ENCODE measurements at places on chromosomes 2 and 18.

- no peak for DNase-seq
Observed at GRCh38 chr2:25742501-25742900, 69.1 kb upstream of the DTNB start.

DNA sequence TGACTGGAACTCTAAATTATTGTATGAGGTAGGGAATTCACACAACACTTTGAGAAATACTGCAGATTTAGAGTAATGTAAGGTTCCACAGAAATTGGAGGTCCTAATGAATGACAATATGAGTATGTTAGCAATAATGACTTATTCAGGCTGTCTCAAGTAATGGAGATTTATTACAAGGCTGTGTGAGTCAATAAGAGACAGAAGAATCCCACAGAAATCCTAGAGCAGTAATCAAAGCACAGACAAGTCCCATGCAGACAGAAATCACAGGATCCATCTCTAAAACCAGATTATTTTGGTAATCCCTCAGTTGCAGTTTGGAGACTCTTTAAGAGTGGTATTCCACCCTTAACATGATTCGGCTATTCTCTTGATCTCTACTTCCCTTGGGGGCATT, 83.6 kb downstream of the FAM161A start:
- no peak for DNase-seq

DNA sequence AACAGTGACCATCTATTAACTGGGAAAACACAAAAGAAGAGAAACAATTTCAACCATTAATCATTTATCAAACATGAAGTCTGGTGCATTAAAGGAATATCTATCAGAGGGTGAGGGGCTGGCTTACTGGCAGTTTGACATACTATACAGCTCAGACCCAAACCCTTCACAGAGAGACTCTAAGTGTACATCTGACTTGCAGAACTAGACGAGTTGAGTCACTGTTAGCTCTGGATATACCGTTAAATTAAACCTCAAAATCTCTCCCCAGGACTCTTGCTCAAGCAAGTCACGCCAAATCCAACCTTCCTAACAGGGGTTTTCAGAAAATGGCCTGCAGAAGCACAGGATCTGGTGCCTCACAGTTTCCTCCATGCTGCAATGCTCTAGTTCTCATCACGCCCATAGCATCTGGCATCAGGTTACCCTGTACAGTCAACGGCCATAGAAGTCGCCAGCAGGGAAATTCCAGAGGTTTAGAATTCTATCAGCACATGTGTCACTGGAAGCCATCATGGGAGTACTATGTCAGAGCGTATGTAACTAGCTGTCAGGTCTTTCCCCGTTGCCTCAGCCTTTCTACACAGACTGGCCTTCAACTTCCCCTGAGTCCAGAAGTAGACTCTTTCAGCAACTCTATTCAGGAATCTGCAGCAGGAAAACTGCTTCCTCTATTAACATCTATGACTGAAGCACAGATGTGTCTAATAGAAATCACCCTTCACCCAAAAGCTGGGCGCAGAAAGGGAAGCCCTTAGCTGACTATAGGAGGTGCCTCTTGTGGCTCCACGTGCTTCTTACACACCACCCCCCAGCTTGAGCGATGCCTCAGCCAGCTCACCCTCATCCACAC, 9.3 kb downstream of the TGOLN2 start:
- DNase-seq: no peak

- DNase-seq: no peak
Observed at GRCh38 chr2:14475994-14476393, 156.5 kb upstream of the LRATD1 start.

DNA sequence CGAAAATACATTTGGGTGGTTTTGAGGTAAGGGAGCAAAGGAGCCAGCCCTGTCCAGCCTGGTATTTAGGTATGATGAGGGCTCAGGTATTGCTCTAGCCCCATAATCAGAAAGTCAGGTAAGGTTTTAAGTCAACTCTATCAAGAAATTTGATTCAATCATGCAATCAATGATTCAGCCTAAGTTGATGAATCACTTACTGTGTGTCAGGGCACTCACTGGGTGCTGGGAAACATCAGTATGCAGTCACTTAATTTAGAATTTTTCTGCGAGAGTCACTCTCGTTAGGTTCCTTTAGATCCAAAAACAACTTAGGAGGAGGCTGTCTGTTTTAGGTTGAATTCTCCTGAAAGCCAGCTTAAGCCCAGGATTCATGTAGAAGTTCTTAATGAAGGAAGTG, 17.7 kb upstream of the SERPINB2 start:
- no peak for DNase-seq

- no peak for DNase-seq
Observed at GRCh38 chr2:236790963-236791362, 221.3 kb downstream of the ACKR3 start.

DNA sequence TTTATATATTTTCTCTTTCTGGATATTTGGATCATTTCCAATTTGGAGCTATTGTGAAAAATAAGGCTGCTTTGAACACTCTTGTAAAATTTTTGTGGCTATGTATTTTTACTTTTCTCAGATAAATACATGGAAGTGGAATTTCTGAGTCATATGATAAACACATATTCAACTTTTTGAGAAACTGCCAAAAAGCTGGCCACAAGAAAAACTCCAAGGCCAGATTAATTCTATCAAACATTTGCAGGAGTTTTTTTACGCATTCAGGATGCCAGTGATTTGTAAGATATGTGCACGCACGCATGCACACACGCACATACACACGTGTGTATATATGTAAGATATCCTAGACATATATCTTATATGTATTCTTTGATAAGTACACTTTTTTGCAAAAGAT, 477.5 kb upstream of the SPHKAP start:
- no peak for DNase-seq

Measured in central memory CD8-positive, alpha-beta T cell (primary cell).